ENCODE measurements at places on chromosomes 3 and 15.

DNA sequence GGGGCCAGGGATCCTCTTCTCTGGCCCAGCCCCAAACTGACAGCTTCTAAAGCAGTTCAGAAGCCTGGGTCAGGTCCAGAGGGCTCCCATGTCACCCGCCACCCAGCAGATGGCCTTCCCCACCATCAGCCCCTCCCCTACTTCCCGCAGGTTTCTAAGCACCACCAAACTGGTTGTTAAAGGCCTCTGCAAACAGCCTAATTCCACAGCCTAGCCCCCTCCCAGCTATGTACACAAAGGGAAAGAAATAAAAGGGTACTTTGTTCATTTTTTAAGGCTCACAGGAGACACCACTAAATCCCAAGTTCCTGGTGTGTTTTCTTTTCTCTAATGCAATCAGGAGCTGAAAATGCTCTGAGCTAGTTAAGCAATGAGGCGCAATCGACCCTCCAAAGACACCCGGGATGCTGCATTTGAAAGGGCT, 30.6 kb downstream of the PLCH1 start:
- DNase-seq: no peak

- no peak for DNase-seq
Measured at GRCh38 chr3:140204271-140204984, 269.4 kb downstream of the CLSTN2 start.

DNA sequence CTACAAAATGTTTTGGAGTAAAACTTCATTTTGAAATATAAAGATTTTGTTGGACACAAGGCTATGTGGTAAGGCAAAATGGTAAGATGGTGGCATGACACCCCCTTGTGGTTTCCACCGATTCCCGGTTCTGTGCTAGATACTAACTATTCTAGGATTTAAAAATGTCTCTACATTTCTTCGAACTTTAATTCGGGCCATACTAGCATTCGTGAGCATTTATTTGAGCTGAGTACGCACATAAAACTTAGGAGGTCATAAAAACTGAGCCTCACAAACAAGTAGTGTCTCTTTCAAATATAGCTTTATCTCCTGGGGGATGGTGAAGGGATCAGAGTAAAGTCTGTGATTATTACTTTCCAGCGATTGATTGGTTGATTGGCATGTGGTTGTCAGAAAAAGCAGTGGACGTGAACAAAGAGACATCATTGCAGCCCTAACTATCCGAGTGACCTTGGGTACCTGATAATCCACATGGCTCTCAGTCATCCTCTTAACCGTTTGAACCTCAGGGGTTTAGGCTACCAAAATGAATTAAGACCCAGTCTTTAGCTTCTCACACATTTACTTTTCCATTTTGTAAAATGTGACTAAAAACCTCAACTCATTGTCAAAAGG, 1.1 kb upstream of the ZNF639 start:
- no peak for DNase-seq

- DNase-seq: no peak
Measured at GRCh38 chr3:121491683-121492320, 54.0 kb downstream of the POLQ start.

- DNase-seq: no peak
Measured at GRCh38 chr15:69398491-69398891, 15.7 kb upstream of the KIF23 start.

- no peak for DNase-seq
Measured at GRCh38 chr3:47310391-47310790, 27.6 kb downstream of the KLHL18 start.

DNA sequence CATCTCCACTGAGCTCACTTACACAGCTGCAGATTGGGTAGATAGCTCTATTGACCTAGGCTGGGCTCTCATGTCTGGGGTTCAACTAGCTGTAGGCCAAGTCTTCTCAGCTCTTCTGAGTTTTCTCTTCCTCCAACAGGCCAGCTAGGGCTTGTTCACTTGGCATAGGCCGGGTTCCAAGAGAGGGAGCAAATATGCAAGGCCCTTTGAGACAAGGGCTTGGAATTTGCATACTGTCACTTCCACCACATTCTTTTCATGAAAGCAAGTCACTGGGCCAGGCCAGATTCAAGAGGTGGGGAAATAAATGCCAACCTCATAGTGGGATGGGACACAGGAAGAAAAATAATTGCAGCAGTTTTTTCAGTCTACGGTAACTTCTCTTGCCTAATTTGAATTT, 25.2 kb downstream of the PIGB start:
- no peak for DNase-seq

GRCh38 chr3:97895216-97895615, 73.4 kb downstream of the CRYBG3 start:
- no peak for DNase-seq

GRCh38 chr3:10706740-10707399, 109.2 kb upstream of the SLC6A11 start:
- no peak for DNase-seq

GRCh38 chr3:36166477-36166876, 213.8 kb upstream of the STAC start:
- no peak for DNase-seq

DNA sequence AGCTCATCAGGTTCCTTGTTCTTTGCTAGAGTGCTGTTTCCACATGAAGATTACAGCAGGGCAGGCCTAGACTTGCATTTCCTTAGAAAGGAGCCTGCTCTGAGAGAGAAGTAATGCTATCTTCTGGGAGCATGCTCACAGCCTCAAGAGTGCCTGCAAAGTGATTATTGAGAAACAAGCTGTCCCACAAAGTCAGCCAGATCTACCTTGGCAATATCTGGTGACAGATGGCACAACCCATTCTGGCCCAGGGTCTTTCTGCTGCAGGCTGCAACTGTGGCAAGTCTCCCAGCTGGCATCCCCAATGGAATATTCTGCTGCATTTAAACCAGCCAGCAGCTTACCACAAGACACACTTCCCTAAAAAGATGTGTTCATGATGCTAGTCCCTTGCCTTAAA, 29.3 kb downstream of the MTMR10 start:
- no peak for DNase-seq

DNA sequence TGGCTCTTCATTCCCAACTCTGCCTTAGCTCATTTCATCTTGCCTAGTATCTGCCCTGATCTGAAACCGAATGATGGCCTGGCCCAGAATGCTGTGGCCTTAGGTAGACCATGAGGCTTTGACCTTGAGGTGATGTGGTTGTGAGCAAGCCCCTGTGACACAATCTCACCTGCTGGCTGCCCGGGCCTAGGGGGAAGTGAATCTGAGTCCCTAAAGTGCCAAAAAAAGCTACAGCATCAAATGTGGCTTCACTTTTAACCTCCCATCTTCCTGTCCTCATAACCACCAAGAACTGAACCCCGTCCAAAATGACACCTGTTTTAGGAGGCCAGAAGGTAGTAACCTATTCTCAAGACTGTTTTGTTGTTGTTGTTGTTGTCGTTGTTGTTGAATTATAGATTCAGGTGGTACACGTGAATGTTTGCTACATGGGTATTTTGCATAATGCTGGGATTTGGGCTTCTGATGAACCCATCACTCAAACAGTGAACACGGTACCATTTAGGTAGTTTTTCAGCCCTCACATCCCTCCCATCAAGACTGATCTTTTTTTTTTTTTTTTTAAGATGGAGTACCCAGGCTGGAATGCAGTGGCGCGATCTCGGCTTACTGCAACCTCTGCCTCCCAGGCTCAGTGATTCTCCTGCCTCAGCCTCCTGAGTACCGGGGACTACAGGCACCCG, 54.6 kb downstream of the MCCC1 start:
- no peak for DNase-seq

DNA sequence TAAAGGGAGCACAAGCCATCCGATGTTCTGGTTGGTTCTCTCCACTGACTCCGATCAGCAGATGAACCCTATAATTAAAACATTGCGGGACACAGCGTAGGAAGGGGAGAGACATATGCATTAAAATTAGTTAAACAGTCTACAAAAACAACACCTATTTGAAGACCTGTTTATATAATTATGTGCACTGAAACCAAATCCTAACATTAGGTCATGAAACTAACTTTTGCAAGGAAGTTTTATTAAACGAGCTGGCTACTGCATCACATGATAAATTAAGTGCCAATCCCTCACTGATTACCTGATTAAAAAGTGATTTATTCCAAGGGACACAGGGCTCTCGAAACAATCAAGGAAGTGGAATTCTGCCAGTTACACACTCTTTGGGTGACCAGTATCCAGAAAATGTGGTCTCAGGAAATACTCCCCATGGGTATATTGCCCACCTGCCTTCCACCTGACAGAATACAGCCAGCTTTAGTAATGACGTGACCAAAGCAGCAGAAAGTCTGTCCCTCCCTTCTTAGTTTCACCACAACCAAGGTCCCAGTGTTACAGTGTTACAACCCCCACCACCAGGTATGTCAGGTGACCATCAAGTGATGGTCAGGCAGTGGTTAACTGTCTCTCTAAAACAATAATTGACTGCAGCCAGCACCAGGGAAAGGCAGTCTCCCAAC, 69.5 kb downstream of the HERC1 start:
- no peak for DNase-seq

GRCh38 chr3:173702561-173702960, 305.0 kb downstream of the NLGN1 start:
- no peak for DNase-seq

- no peak for DNase-seq
Measured at GRCh38 chr3:23575697-23576096, 230.1 kb upstream of the UBE2E1 start.

DNA sequence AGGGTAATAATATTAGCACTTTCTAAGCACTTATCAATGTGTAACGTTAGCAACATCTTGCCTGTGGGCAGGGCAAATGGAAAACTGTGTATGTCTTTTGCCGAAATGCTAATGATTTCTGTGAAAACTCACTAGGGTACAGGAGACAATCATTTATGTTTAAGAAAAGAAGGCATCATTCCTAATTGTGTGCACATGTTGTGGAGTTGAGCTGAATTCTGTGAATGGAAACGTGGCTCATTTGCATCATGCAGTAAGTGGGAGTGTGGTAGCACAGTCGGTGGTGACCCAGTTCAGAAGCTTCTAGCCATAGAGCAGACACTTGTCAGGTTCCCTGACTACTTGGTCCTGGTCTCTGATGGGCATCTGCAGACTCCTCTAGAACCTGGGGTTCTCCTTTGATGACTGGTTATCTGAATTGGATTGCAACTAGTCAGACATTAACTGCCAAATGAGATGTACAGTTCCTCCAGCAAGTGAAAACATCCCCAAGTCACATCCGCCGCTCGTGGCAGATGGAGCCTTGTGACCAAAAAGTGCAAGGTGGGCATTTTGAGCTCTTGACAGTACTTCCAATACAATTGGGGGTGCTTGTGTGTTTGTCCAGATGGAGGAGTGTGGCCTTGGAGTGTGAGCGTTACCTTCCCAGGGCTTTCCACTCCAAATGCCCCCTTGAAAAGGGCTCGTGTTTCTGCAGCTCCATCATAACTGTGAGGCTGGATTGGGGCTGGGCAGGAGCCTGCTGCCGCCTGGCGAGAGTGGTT, 21.5 kb downstream of the MRPS25 start:
- DNase-seq: no peak

DNA sequence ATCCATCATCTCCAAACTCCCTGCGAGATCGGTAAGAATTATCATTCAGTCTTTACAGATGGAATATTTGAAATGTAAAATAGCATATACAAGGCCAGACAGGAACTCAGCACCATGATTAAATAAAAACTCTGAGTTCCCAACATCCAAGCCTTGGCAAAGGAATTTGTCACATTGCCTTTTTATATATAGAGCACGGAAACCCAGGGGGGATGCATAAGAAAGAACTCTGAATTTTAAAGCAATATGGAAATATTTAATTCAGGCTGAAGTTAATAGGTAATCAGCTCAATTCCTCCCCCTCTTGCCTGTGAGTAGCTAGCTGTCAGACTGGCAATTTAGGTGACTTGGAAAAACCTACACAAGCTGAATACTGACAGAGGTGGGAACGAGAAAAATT, 217.9 kb upstream of the KCNMB2 start:
- no peak for DNase-seq

- DNase-seq: no peak
Measured at GRCh38 chr3:185332026-185332735, 30.8 kb upstream of the MAP3K13 start.

GRCh38 chr3:1699361-1699920, 399.2 kb upstream of the CNTN4 start:
- no peak for DNase-seq

DNA sequence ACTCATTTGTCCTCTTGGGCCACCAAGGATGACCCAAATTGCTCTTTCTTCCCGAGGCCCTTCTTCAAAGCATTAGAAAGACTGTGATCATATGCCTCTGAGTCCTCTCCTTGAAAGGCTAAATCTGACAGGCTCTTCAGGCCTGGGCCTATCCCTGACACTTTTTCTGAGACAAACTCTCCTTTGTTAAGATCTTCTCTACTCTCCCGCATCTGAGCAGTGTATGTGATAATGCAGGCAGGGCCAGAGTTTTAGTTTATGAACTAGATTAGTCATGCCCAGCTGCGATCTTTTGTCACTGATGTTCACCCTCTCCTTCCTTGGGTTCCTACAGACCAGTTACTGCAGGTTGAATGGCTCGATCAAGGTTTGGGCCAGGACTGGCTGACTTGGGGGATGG, 39.2 kb downstream of the MASP1 start:
- DNase-seq: no peak

- no peak for DNase-seq
Measured at GRCh38 chr3:58638591-58638990, 28.0 kb downstream of the FAM3D start.

DNA sequence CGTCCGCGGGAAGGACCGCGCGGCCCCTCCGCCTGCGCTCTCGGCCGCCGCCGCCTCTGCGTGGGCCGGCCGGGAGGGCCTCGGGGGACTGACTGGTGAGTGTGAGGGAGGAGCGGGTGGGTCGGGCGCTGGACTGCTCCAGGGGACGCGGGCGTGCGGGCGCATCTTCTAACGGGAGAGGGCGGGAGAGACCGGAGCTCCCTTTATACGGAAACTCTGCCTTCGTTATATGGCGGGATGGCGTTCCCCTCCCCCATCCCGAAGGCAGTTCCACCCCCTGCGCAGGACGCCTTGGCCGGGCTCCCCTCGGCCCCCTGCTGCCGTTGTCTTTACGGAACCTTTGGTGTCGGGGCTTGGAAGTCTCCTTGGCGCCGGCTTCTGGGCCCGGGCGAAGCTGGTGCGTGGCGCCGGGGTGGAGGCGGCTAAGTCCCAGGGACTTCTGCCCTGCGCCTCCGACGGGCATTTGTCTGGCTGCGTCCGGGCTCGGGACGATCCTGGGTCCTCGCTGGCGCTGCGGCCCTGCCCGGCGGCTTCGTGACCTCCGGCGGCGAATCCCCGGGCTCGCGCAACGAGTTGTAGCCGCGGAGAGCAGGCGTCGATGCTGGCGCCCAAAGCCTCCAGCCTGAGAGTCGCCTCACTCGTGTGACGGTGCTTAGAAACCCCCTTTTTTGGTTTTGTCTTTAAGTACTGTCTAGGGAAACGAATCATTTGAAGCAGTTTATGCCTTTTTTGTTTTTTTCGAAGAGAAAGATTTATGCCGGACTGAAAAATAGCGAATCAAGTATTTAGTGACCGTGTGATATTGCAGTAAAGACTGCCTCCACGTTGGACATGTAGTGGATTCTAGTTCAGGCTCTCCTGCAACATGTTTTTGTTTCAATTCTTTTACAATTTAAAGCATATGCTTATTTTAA, 623 bp downstream of the ZNF639 start:
- DNase-seq: no peak

DNA sequence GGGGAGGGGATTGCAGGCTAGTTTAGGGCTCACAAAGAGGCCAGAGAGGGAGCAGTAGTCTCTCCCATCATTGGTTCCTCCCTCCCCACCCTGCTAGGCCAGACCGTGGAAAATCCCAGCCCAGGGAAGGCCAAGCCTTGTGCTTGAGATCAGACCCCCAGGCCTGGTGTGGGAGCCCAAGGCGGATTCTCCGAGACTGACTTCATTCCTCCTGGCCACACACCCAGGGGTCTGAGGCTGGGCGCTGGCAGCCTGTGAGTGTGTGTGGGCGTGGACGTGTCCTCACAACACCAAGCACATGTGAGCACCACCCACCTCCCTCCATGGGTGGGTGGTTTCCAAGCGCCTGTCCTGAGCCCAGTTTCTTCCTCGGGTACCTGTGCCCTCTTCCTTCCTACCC, 4.1 kb downstream of the LOXL1 start:
- DNase-seq: no peak

Measured in stimulated activated CD8-positive, alpha-beta memory T cell treated with anti-CD3 and anti-CD28 coated beads, Interleukin-4, amount 100 ng/mL, for 4 hours (primary cell).